ENCODE measurements at places on chromosomes 5 and 9.

DNA sequence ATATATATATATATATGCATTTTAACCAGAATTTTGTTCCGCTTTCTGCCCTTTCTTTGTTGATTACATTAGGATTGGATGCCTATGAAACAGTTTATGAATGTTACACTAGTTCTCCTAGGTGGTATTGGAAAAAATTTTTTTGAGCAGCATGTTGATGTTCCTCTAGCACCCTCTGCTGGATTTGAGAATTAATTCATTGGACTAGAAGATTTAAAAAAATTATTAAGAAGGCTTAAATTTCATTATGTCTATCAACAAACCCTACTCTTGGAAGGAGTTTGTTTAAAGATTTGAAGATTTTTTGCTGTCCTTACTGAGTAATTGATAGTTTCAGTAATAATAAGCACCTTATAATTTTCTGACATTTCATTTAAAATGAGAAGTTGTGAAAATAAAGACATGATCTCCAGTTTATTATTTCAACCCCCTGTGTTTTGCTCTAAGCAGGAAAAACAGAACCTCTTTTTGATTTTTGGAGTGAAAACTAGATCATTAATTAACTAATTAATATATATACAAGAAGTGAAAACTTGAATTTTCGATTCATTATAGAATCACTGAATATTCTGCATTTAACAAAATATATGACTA lies 89.6 kb downstream of the CCDC171 start:
- no peak for DNase-seq

GRCh38 chr5:1737790-1738405 lies 61.7 kb downstream of the MRPL36 start:
- DNase-seq, result no peak

DNA sequence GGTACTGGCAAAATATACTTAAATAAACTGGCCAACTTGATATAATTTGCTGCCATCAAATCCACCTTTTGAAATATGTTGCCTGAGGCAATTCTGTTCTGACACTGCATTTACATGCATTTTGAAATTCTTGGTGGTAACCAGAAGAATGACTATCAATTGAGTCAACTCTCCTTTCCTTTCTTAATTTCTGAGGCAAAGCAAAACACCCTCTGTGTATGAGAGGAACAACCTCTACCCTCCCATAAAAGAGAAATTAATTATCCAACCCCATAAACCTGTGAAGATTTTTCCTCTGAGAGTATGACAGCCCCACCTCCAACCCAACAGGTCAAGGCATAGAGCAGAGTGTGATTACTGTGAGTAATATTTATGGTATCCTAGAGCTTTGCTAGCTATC lies 286.8 kb downstream of the NR2F1-AS1 start:
- no peak for DNase-seq

DNA sequence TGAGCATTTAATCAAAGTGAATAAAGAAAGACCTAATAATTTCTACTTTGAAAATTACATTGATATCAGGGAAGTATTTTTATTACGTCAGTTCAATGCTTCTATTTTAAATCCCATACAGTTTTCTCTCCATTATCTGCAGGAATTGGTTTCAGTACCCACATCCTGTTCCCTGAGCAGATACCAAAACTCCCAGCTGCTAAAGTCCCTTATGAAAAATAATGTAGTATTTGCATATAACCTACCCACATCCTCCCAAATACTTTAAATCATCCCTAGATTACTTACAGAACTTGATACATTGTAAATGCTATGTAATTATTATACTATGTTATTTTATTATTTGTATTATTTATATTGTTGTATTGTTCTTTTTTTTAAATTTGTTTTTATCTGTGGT lies 125.4 kb upstream of the MINAR2 start:
- DNase-seq, result no peak

GRCh38 chr9:124764774-124765438 lies 6.2 kb downstream of the NR6A1 start:
- no peak for DNase-seq

GRCh38 chr9:12775679-12776512 lies 1.1 kb downstream of the LURAP1L start:
- DNase-seq, result no peak
